ENCODE measurements at places on chromosomes 11 and 22.

DNA sequence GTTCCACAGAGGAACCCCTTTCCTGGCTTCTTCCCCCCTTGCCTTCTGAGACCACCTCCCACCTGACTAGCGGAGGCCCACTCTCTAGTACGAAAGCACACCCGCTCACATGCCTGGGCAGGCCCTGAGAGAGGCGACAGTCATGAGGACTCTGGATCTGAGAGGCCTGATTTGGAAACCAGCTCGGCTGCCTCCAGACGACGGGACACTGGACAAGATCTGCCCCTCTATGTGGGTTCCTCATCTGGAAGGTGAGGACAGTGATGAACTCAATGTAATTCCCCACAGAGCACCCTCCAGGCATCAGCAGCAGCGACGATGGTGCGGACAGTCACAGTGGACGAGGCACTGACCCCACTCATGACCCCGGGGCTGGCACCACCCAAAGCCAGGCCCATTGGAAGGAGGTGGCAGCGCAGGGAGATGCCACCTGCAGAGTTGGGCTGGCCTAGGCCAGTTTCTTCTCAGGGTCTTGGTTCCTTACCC, 7.5 kb downstream of the SULT4A1 start:
- DNase-seq, result no peak

- DNase-seq, result no peak
Observed at GRCh38 chr11:119376197-119376847, 5.2 kb downstream of the USP2 start.

- no peak for DNase-seq
Observed at GRCh38 chr11:95325777-95326258, 94.8 kb upstream of the SESN3 start.

DNA sequence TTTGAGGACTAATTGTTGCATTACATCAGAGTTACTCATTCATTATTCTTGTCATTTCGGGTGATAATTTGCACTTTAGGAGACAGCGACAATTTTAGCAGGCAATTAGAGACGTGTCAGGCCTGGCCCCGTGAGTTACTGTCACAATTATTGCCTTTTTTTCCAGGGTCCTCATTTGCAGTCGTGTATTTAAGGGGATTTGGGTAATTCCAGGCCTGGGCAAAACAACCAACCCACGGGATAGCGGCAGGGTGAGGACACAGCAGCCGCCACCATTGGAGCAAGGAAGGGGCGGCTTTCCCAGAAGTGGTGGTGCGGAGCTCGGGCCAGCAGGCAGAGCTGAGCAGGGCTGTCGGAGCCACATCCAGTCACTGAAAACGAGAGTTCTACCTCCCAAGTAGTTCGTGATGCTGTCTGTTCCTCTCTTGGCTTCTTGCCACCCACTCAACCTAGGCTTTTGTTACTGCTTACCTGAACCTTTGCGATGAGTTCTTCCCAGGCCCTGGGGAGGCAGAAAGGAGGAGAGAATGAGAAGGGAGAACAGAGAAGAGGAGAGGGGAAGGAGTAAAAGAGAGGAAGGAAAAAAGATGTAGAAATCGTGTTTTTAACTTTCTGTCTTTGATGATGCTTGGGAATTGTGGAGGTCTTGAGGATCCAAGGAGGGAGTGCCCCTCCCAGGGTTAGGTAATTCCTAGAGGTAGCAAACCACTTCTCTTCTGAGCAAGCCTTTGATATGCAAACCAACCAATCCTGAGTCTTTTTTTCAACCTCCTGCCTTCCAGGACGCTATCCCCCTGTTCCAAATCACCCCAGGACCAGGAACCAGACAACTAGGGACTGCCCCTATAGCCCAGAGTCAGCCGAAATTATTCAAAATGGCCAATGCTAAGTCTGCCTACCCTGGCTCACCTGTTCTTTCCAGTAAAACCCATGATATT, 236.1 kb downstream of the MIAT start:
- no peak for DNase-seq

- DNase-seq, result no peak
Observed at GRCh38 chr22:46089426-46090035, 60.8 kb upstream of the PPARA start.

DNA sequence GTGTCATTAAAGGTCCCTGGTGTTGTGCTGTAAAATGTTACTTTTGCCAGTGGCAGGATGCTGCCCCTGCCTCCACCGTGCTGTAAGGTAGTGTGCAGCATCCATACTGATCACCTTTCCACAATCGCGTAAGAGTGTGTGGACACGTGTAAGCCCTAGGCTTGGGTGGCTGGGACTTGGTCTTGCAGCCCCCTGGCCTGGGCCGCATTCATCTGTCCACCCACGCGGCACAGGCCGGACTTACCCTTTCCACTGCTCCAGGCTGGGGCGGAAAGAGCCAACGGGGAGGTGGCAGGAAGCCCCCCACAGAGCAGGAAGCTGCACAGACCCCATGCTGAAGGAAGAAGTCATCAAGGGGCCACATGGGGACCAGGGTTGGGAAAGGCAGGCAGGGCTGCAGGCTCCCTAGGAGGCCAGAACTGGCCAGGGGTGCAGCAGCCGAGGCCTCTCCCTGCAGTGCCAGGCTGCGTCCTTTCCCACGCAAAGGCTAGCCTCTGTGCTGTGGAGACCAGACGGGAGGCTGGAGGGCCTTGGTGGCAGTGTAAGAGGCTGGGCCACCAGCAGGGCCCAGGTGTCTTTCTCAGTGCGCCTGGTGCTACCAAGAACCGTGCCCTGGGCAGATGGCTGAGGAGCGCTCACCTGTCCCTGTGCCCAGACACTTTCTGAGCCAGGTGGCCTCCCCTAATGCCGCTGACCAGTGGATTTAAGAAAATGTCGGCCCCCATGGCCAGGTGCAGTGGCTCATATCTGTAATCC, 11.7 kb upstream of the TMEM191C start:
- no peak for DNase-seq

- DNase-seq, result no peak
Observed at GRCh38 chr11:117097014-117097388, 1.2 kb downstream of the SIK3 start.

DNA sequence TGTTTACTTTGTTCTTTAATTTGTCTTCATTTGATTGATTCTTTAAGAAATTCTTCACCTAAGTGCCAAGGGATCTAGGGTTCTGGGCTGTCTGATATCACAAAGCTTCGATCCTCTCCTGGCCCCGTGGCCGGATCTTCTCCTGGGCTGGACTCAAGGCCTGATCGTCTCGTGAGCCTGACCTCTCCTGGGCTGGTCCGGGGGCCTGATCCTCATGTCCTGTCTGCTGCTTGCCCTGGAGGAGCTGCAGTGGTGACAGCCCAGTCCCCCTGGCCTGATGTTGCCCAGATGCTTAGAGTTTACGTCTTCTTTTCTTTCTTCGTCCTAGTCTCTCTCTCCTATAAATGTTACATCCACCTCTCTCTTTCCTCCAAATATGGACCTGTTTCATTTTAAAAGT, 3.3 kb downstream of the NADSYN1 start:
- no peak for DNase-seq

- DNase-seq, result no peak
Observed at GRCh38 chr22:30866216-30866615, 102.4 kb downstream of the MORC2 start.

GRCh38 chr11:126122863-126123262, 60.2 kb upstream of the CDON start:
- no peak for DNase-seq

GRCh38 chr11:18491924-18492323, 34.8 kb downstream of the TSG101 start:
- no peak for DNase-seq

DNA sequence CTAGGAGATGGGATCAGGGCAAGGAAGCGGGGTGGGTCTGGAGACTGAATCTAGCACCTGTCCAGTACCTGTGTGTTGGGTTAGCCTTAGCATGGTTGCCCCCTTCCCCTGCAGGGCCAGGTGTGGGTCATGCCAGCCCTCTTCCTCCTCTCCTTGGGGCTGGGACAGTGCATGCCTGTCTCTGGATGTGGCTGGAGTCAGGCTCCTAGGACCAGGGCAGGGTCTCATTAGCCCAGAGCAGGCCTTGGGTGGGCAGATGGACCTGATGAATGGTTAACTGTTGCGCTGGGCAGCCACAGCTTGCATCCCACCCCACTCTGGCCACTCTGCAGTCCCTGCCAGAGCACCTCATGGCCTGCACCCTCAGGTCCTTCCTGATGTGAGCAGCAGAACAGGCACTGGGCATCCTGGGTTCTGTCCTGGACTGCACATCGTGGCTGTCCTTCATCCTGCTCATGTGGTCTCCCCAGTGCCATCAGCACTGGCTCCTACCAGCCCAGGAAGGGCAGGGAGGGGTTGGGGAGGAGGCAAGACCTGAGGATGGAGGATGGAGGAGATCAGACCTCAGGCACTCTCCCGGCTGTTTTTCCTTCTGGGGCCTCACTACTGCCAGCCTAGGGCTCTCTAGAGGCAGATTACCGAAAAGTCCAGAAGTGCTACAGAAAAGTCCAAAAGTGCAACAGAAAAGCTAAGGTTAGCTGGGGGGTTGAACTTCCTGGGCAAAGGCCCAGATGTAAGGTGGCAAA, 12.8 kb upstream of the CHRM1 start:
- DNase-seq, result no peak

DNA sequence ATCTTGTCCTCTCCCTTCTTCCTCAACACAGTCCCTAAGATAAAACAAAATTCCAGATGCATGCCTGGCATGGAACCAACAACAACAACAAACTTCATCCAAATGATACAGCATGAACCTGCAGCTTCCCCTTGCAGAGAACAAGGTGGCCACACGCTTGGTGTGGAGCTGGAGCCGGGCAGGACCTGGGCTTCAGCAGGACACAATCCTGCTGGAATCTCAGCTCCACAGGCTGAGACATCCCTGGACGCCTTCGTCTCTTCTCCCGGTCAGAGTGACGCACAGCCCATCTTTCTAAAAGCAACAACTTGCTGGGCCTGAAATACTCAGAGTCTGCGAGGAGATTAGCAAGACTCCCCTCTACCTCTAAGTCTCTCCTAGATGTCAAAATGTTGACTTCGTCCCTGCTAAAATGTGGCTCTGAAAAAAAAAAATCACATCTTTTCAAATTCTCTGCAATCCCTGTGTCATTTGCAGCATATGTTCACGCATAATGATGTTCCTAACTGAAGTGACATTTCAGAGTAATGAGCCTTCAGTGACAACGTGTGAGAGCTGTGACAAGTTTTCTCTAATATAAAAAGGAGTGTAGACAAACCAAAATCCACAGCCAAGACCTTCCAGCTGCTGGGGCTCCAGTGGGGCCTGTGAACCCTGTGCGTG, 1232.3 kb downstream of the TBC1D22A start:
- no peak for DNase-seq

DNA sequence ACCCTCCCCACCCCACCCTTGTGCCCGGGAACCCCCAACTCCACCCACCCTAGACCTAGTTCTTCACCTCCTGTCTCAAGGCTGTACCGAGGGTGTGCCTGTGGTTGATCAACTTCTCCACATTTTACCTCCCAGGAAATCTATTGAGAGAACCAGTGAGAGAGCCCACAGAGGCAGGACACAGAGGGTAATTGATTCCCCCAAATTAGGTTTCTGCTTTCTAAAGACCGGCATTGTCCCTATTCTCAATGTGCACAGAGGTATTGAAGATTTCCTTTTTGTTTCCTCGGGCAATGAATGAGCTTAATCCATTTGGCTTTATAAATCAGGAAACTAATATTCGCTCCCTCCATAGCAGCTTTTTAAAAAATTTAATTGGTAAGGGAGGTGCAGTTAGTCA, 6.0 kb upstream of the LMO1 start:
- no peak for DNase-seq

DNA sequence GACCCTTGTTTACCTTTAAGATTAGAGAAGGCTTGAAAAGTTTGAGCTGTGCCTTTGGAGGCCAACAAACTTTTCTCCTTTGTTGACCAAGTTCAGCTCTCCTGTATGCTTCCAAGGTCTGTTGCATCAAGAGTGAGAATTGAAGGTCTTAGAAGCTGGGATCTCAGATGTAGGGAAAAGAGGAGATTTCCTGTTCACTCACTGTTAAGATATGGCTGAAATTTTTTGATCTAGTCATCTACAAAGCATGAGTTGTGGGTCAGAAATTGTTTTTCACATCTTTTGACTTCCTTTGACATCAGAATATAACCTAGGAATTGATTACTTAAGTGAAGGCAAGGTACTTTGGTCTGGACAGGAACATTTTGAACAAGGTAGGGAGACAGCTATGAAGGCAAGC, 12.1 kb downstream of the OR51B4 start:
- DNase-seq, result no peak

GRCh38 chr22:43080616-43081015, 8.6 kb downstream of the TTLL1 start:
- no peak for DNase-seq

GRCh38 chr22:35054064-35054463, 11.9 kb upstream of the ISX start:
- no peak for DNase-seq

DNA sequence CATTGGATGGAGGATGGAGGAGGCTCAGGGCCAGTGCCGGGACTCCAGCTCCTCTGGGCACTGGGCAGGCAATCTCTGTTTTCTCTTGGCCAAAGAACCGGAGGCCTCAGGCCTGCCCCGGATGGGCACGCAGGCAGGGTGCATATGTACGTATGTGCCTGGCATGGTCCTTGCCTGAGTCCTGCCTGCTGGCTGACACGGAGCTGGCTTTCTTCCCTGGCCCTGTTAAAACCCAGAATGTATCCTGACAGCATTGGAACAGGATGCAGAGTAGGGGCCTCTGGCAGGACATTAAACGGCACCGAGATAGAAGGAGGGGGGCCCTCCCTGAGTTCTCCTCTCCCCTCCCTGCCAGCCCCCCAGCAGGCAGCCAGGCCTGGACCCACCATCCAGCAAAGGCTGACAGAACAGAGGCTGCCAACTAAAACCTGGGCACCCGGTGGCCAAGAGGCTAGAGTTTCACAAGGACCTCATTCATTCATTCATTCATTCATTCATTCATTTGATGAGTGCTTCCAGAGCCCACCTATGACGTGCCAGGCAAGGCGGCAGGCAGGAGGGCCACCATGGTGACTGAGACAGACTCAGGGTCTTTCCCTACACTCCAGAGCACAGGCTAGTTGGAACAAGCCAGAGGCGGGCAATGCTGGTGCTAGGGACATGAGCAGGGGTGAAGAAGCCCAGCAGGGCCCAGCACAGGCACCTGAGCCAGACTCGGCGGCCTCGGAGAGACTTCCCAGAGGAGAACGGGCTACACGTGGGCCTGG, 28.8 kb downstream of the FLRT1 start:
- DNase-seq, result no peak

GRCh38 chr11:9230296-9230695, 34.9 kb downstream of the DENND5A start:
- no peak for DNase-seq

GRCh38 chr11:123083623-123084029, 21.7 kb upstream of the HSPA8 start:
- DNase-seq, result no peak

- no peak for DNase-seq
Observed at GRCh38 chr11:13781153-13781552, 112.7 kb downstream of the FAR1 start.
